ACHN (cell line): ENCODE measurements at places on chromosomes 3 and 15.

DNA sequence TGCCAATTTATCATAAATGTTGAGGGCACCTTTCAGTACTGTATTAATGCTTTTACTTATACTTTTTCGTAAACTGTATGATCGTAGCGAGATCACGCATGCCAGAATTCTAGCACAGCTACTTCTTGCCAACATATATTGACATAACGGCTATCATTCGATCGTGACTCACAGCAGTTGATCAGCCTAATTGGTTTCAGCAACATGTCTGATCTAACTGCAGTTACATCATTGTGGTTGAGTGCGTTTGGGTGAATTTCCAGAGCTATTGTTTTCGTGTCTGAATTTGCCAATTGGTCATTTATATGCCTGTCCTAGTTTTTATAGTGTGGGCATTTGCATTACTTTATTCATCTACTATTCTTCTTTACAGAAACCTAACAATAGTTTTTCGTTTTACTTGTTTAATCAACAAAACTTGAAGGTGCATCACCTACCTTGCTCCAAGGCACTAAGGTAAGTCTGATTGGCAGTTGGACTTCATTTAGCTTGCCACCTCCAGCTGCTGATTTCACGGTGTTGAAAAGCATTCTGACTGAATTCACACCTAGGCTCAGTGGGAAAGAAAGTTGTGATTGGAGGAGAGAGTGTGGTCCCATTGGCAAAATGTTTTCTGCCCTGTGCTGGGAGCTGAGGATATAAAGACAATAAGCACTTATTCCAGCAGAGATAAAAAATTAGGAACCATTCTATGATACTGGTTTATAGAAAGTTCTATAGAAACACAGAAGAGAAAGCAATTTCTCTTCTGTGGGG is 120.9 kb upstream of the RGMA start:
- no peak for DNase-seq

GRCh38 chr3:149003653-149004305 is 12.4 kb downstream of the GYG1 start:
- DNase-seq = no peak

GRCh38 chr3:192212979-192213378 is 514.4 kb downstream of the FGF12 start:
- no peak for DNase-seq

DNA sequence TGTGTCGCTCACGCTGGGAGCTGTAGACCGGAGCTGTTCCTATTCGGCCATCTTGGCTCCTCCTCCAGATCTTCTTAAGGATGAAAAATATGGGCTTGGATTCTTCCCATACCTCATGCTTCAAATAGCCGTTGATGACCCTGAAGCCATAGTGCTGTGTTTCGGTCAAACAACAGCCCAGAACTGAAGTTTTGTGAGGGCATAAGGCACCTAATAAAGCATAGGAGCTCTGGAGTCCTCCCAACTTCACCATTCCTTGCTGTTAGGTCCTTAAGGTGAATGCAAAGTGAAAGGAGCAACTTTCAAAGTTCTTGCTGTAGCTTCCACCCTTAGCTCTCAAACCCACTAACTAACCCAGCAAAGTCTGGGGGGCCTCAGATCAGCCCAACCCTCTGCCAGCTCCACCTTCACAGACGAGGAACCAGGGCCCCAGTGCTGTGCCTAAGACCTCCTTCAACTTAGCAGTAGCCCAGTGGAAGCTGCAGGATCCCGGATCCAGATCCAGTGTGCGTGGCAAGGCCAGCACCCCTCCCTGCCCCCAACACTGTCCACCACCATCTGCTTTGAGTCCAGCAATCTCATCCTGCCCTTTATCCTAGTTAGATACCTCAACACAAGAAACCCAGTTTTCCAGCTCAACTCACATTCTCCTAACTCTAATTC is at the start of gene GRK7:
GRK7 (plus strand) TSS at position 321 of the 663 bp plus-strand sequence. CDS start 14,877 bp downstream, outside the sequence.
- DNase-seq = no peak

DNA sequence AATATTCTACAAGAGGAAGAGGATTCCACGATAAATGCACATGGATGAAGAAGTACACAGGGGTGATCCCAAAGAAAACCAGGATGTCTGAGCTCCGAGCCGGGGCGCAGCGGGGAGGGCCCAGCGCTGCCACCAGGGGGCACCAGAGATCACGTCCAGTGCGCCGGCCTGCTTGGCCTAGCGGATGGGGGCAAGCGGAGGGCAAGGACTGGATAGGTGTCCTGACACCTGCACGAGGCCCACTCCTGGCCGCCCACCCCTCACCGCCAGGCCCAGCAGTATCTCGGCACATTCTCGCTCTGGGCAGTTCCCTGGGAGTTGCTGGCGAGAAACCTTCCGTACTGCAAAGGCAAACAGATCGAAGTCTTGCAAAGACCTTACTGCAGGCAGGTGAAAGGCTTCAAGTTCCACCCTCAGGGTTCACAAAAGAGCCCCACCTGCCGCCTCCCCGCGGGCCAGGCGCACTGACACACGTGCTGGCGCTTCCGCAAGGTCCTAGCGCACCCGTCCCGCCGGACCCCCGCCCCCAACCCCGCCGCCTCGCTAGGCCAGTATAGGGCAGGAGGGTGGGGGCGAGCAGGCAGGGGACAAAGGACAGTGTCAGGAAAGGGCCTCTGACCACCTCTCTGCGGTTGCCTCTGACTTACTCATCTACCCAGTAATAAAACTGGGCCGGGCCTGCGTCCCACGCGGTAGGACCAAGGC is 3.3 kb downstream of the ANKRD63 start:
- DNase-seq = peak; percentile 57

GRCh38 chr3:64560791-64561190 is 127.0 kb downstream of the ADAMTS9 start:
- no peak for DNase-seq

GRCh38 chr3:80233576-80233975 is 465.8 kb upstream of the ROBO1 start:
- DNase-seq = no peak
